NCI-H2107 (cell line): ENCODE measurements at places on chromosomes 5 and 9.

DNA sequence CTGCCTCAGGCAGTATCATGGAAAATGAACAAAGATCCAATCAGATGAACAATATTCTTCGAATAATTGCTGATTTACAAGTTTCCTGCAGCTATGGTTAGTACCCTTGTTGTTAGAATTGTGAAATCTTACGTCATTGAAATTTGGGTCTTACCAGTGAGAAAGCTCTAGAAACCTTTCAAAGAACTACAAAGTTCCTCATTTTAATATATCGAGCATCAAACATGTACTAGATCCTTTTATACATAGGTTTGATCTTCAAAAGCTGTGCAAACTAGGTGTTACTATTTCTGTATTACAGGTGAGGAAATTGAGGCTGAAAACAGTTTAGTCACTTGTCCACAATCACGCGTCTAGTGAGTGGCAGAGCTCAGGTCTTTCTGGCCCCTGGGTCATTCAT lies 43.7 kb upstream of the ANGPTL2 start:
- no peak for DNase-seq

- DNase-seq, result no peak
Measured at GRCh38 chr9:135927195-135928013, 20.1 kb upstream of the CAMSAP1 start.

GRCh38 chr5:119238265-119239118 lies 117.3 kb upstream of the TNFAIP8 start:
- DNase-seq, result no peak

- DNase-seq, result no peak
Measured at GRCh38 chr9:126806336-126806735, 1.5 kb downstream of the ZBTB43 start.

DNA sequence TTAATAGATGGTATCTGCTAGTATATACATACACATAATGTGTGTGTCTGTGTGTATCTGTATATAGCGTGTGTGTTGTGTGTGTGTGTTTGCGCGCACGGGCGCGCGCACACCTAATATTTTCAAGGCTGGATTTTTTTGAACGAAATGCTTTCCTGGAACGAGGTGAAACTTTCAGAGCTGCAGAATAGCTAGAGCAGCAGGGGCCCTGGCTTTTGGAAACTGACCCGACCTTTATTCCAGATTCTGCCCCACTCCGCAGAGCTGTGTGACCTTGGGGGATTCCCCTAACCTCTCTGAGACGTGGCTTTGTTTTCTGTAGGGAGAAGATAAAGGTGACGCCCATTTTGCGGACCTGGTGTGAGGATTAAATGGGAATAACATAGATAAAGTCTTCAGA lies 757 bp downstream of the FXN start:
- no peak for DNase-seq
